ENCODE measurements at places on chromosomes 6 and 20. TPM values are rescaled to one million over a fixed set of nuclear protein-coding genes. Genes with fewer than 3 reads are reported as not detected.

ARFGEF3 gene
- 8.3 TPM for total RNA-seq

FAM50B gene
- total RNA-seq, result 6.5 TPM

PREX1 gene
- under 0.01 TPM for total RNA-seq

HINT3 gene
- 28.0 TPM for total RNA-seq

POM121L2 gene
- total RNA-seq, result not detected

SUMO4 gene
- total RNA-seq, result under 0.01 TPM

PHACTR3 gene
- 3.4 TPM for total RNA-seq

BACH2 gene
- 1.9 TPM for total RNA-seq

TRIM15 gene
- not detected for total RNA-seq

CTAGE9 gene
- total RNA-seq, result not detected

All from tracheal epithelial cell (primary cell).